ENCODE measurements at places on chromosomes 16 and 17.

DNA sequence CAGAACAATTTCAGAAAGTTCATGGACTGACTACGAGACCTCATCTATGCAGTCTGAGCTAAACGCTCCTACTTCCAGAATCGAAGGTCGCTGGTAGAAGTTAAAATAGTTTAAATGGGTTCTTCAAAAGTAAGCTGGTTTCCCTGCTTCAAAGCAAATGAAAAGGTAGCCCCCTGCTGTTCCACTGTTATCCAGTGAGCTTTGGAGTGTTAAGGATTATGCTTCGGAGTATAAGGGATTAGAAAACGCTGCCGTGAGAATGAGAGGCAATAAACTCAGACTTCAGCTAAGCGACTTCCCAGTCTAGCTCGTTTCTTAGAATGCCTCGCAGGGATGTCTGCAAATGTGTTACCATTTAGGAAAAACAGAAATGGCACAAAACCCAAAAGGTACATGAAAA is 12.4 kb downstream of the MLYCD start:
- DNase-seq = no peak

GRCh38 chr17:64270885-64271284 is 7.8 kb upstream of the TEX2 start:
- DNase-seq = no peak

- DNase-seq = no peak
Measured at GRCh38 chr17:43517615-43518386, 28.3 kb downstream of the ETV4 start.

DNA sequence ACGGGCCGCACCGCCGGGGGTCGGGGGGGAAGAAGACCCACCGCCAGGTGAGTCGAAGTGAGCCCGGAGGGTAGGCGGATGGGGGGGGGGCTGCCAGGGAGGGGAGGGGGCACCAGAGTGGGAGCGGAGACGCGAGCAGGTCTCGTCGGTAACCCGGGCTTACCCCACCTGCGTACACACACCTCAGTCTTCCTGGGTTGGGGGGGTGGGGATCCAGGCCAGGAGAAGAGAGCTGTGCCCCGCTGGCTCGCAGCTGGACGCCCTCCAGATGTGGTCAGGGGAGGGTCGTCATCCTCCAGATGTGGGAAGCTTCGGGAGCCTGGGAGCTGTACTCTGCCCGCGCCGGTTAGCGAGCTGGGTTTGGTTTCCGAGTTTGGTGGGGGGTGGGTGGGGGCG is 1.2 kb downstream of the CACNA1G start:
- no peak for DNase-seq

DNA sequence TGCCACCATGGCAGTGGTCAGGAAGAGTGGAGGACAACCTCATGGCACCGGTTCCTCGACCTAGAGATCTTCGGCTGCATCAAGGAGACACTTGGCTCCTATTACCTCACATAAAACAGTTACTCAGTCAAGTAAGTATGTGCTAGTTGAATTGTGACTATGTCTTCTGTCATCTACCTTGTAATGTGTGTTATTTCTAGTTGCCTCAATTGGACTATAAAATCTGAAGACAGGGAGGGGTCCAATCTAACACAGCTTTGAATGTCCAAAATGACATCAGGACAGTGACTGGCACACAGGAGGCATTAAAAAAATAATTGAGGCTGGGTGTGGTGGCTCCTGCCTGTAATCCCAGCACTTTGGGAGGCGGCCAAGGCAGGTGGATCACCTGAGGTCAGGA is 17.2 kb downstream of the C16orf86 start:
- DNase-seq = no peak

DNA sequence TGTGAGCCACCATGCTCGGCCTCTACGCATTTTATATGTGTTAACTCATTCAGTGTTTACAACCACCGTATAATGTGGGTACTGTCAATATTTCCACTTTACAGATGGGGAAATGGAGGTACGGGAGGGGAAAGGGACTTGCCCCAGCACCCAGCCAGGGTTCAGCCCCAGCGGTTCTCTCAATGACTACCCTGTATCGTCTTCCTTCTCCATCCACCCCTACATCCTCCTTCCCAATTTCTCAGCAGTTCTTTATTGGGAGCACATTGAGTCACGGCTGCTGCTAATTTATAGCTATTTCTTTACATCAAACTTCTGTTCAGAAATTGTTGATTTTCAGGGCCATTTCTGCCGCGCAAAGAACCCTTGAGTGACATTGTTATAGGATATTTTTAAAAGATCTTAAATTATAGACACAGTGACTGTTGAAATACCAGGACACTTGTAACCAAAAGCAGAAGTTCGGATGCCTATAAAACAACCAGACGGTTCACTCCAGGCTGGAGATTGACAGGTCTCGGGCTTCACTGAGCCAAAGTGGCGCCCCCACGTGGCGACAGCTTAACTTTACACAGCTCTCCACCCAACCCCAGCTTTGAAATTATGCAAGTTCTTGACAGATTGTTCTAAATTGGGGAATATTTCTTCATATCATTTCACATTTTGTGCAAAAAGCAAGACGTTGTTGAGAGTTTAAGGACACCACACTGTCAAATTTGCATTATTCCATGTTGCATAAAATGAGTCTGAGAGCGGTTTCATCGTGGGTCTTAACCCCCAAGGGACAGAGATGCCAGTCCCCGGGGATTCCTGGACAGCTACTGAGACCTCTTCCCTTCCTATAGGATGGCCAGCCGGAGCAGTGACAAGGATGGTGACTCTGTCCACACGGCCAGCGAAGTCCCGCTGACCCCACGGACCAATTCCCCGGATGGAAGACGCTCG is 11.8 kb downstream of the SYT17 start:
- DNase-seq = no peak

DNA sequence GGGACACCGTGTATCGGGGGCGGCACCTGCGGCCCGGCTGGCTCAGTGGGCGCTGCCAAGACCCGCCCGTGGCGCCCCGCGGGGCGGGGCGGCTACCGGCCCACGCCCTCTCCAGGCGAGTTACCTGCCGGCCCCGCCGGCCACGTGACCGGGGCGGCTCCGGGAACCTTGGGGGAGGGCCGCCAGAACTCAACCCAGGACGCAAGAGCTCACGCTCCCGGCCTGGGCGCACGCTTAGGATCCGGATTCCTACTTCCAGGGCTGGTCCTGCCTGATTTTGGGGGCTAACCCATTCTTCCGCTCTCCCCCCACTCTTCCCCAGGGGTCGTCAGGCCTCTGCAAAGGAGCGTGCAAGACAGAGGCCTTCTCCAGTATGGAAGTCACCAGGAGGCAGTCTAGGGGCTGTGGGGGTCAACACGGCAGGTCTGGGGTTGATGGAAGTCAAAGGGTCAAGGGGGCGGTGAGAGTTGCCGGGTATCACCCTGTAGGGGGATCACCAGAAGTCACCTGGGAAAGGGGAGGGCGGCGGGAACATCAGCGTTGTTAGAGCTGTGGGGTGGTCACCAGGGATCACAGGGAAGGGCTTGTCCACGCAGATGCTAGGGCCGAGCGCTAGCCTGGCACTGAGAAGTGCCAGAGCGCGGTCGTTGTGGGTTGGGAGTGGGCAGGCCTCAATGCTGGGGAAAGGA is 354 bp upstream of the ESRP2 start:
- DNase-seq = no peak

DNA sequence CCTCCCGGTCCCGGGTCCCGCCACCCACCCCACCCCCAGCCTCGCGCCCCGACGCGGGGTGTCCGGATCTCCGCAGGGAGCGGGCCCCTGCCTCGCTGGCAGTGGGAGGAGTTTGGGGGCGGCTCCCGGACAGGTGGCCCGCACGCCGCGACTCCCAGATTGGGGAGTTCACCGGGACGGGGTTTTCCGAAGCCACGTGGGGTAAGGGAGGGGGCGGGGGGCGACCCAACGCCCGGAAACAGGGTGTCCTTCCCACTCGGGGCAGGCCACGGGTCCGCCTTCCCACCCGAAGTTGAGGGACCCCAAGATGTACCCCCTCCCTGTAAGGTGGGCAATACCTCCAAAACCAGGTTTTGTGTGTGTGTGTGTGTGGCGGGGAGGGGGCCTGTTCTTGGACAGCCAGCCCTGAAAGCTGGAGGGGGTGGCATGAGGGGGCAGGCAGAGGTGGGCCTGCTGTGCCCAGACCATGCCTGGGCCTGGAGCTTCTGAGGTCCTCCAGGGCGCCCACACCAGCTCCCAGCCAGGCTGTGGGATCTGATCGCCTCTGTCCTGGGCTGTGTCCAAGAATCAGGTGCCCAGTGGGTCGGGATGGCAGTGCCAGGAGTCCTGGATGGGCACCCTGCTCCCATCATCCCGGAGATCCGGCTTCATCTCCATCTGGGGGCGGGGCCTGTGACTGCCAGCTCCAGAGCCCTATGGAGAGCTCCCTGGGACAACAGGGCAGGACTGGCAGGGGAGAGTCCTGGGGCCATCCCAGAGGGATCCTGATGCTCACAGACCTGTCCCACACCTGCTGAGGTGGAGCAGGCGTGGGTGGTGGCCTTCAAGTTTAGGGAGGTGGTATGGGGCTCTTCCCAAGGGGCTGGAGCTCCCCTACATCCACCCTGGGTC is 767 bp downstream of the SYNGR2 start:
- no peak for DNase-seq

- no peak for DNase-seq
Measured at GRCh38 chr17:45098081-45098868, 34.0 kb downstream of the PLCD3 start.

GRCh38 chr17:58375811-58376210 is 23.8 kb upstream of the SUPT4H1 start:
- no peak for DNase-seq

DNA sequence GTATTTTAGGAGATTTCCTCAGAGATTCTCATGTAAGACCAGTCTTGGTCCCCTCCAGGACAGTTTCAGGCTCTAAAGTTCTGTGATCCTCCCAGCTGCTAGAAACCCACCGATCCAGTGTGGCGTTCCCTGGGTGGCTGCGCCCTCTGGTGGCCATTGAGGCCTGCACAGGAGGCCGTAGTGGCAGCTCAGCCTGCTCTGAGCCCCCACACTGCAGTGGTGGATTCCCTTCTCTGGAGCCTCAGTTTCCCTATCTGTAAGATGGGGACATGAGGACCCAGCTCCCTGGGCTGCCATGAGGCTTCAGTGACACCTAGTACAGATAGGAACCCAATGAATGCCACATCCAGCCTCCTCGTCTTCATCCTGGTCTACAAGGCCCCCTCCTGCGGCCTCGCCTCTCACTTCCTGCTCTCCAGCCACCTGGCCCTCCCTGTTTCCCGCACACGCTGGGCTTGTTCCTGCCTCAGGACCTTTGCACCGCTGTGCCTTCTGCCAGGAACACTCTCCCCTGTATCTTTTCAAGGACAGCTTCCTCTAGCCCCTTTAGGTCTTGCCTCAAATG is 16.5 kb downstream of the CCDC102A start:
- peak; percentile 45 for DNase-seq

GRCh38 chr16:53099318-53100130 is 44.7 kb downstream of the CHD9 start:
- DNase-seq = peak; percentile 80

GRCh38 chr16:50153596-50154419 is 702 bp downstream of the TENT4B start:
- DNase-seq = no peak

- DNase-seq = no peak
Measured at GRCh38 chr16:68719993-68720489, 17.1 kb upstream of the CDH1 start.
